ENCODE measurements at places on chromosomes 16 and 17. TPM values are rescaled to one million over a fixed set of nuclear protein-coding genes. Genes with fewer than 3 reads are reported as not detected.
A peak's percentile ranks its signal among the peaks of the same experiment; 100 is the strongest.

GRCh38 chr17:8003594-8004181, 1.3 kb downstream of the GUCY2D start:
- H3K4me1 ChIP-seq, result peaks cover 9% of the 10 kb centered on the region
- no peak overlapping the region for H3K4me3 ChIP-seq
- H3K27ac ChIP-seq, result no peak overlapping the region
- H3K27me3 ChIP-seq, result peaks cover 63% of the 10 kb centered on the region
- no peaks in the 10 kb centered on the region for H3K36me3 ChIP-seq

Gene TSPAN10
- 3.5 TPM for total RNA-seq

GRCh38 chr17:77437017-77437416, 296.2 kb downstream of the SEC14L1 start:
- peak overlapping the region; percentile 97 for H3K27ac ChIP-seq
- H3K36me3 ChIP-seq, result no peaks in the 10 kb centered on the region
- DNase-seq, result peak; percentile 80
- H3K4me1 ChIP-seq, result peaks cover 97% of the 10 kb centered on the region

DNA sequence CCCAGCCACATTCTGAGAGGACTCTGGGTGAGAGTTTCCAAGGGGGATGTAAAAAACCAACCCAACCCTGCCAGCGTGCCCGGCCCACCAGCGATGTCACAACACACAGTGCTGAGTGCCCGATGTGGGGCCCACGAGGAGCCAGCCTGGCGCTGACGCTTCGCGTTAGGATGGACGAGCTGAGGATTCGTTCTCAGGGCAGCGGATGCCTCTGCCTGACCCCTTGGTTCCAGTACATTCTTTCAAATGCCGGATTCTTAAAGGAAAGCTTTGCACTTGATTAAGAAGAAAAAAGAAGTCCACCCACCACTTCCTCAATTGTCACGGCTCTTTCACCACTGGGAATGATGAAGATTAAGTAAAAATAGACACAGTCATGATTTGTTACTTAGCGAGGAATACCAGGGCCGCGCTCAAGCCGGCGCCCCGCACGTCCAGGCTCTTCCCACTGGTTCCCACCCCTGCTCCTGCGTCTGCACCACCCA, 79.4 kb downstream of the IRF8 start:
- H3K27me3 ChIP-seq, result no peaks in the 10 kb centered on the region
- H3K4me3 ChIP-seq, result no peak overlapping the region
- H3K4me1 ChIP-seq, result peaks cover 17% of the 10 kb centered on the region
- no peaks in the 10 kb centered on the region for H3K36me3 ChIP-seq
- DNase-seq, result no peak
- H3K27ac ChIP-seq, result no peak overlapping the region

Gene GPR139
- not detected for total RNA-seq

- peaks cover 25% of the 10 kb centered on the region for H3K4me1 ChIP-seq
- H3K27me3 ChIP-seq, result no peaks in the 10 kb centered on the region
- no peaks in the 10 kb centered on the region for H3K36me3 ChIP-seq
- H3K27ac ChIP-seq, result no peak overlapping the region
- DNase-seq, result no peak
Measured at GRCh38 chr17:45121055-45121454, 11.3 kb downstream of the PLCD3 start.

Gene ST6GALNAC1
- 29.6 TPM for total RNA-seq

- H3K4me1 ChIP-seq, result no peaks in the 10 kb centered on the region
- no peak overlapping the region for H3K27ac ChIP-seq
- DNase-seq, result no peak
- no peak overlapping the region for H3K4me3 ChIP-seq
Measured at GRCh38 chr17:59067756-59068155, 38.9 kb downstream of the TRIM37 start.

DNA sequence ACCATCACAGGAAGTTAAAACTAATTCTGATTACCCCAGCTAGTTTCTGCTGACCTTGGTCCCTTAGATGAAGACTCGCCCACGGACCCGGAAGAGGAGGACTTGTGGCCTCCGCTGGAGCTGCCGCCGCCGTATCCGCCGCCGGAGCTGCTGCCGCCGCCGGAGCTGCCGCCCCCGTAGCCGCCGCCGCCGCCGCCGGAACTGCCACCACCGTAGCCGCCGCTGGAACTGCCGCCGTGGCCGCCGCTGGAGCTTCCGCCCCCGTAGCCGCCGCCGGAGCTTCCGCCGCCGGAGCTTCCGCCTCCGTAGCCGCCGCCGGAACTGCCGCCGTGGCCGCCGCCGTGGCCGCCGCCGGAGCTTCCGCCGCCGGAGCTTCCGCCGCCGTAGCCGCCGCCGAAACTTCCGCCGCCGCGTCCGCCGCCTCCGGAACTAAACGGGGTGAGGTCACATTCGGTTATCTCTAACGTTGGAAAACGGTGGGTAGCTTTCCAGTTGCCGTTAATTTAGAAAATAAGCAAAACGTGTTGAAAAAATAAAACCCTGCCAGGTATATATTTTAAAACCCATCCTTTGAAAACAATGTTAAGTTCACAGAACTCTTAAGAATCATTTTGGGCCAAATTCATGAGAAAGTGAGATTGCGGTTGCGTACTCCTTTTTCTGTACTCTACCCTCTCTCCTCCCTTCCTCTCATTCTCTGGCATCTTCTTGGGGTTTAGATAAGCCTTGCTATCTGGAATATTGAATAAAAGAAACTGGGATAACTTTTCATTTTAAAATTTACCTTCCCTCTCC, 3.5 kb downstream of the KRT10 start:
- H3K4me3 ChIP-seq, result peak overlapping the region; percentile 71
- H3K27me3 ChIP-seq, result no peaks in the 10 kb centered on the region
- peak; percentile 92 for DNase-seq
- H3K4me1 ChIP-seq, result peaks cover 17% of the 10 kb centered on the region
- peaks cover 8% of the 10 kb centered on the region for H3K36me3 ChIP-seq
- peak overlapping the region; percentile 94 for H3K27ac ChIP-seq

DNA sequence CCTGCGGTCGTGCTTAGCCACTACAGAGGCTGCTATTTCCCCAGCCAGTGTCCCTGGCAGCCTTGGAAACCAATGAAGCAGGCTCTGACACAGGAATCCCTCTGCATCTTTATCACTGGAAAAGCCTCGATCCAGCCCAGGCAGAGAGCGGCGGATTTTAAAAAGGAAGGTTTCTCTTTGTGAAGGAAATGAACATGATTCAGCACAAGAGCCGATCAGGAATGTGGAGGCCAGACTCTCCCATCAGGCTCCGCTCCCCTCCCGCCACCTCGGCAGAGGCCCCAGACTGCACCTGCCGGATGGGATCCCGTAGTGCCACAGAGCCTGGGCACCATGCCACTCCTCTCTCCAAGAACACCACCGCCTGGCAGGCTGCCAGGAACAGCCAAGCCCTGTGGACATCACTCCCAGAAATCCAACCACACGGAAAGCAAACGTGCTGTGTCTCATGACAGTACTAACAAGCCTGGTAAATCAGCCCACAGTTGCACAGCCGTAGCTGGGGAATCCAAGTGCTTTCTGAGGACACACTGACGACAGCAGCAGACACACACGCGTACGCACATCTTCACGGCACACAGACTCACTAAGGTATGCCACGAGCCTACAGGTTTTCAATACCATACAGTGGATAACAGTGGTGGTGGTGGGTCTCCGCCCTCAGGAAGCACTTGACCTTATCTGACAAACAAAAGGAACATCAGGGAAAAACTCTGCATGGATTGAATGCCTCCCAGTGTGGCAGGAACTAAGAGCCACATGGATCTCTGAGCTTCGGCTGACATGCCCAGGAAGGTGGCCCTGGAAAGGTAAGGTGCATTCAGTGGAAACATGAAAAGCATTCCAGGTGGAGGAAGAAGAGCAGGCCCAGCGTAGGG, 5.4 kb downstream of the LRRC75A start:
- peak; percentile 73 for DNase-seq
- no peaks in the 10 kb centered on the region for H3K36me3 ChIP-seq
- no peak overlapping the region for H3K4me3 ChIP-seq

DNA sequence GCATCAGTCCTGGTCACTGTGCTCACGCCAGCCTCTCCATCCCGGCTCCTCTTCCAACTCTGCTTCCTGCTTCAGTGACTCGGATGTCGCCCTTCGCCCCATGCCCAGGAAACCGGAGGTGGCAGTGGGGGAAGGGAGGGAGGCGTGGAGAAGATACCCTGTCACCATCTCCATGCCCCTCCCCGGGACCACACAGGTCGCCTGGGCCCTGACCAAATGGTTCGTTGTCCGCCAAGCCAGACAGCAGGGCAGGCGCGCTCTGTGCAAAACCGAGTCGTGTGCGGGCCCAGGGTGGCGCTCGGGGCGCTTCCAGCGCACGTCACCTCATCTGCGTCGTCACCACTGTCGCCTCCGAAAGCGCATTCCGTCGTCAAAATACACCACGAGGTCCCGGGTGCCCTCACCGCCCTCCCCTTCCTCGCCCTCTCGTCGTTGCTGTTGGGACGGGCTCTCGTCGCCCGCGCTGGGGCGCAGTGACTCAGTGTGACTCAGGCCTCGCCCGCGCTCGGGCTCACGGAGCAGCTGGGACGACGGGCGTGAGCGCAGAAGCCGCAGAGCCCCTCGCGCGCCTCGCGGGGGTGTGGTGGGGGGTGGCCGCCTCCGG, 39.2 kb downstream of the ZNF778 start:
- H3K27ac ChIP-seq, result no peak overlapping the region
- H3K4me3 ChIP-seq, result no peak overlapping the region
- no peaks in the 10 kb centered on the region for H3K36me3 ChIP-seq
- H3K4me1 ChIP-seq, result no peaks in the 10 kb centered on the region
- DNase-seq, result peak; percentile 60
- H3K27me3 ChIP-seq, result peaks cover 15% of the 10 kb centered on the region

GRCh38 chr16:12609937-12610699, 193.6 kb downstream of the CPPED1 start:
- DNase-seq, result no peak
- H3K4me1 ChIP-seq, result peaks cover 8% of the 10 kb centered on the region
- H3K4me3 ChIP-seq, result no peak overlapping the region
- H3K27ac ChIP-seq, result no peak overlapping the region

Gene NDE1
- 11.8 TPM for total RNA-seq

DNA sequence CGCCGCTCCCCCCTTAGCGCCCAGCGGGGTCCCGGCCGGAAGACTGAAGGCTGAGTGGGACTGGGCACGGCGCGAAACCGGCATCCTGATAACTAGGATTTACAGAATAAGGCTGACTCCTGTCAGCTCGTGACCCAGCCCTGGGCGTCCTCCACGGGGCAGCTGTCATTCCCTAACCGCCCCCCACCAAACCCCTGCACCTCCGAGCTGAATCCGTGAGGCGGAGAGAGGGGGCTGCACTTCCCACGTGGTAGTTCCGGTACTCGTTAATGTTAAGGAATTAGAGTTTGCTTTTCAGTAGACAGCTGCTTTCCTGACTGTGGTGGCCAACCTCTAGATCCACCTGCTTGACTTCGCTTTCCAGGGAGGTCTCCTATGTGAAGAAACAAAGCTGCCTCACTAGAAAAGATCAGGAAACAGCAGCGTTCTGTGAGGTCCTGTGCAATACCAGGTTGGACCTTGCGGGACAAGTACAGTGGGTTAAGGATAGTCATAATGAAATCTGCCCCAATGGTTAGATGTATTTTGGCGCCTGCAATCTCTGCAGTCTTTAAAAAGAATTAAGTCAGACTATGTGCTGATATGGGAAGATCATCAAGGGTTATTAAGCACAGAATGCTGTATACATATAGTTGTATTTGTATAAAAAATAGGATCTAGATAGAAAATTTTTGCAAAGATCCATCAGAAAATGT, 1.1 kb upstream of the WBP2 start:
- DNase-seq, result no peak
- H3K27ac ChIP-seq, result peak overlapping the region; percentile 91
- peak overlapping the region; percentile 37 for H3K4me3 ChIP-seq
- H3K4me1 ChIP-seq, result peaks cover 5% of the 10 kb centered on the region
- H3K36me3 ChIP-seq, result no peaks in the 10 kb centered on the region

Gene CFAP52
- total RNA-seq, result 0.67 TPM

DNA sequence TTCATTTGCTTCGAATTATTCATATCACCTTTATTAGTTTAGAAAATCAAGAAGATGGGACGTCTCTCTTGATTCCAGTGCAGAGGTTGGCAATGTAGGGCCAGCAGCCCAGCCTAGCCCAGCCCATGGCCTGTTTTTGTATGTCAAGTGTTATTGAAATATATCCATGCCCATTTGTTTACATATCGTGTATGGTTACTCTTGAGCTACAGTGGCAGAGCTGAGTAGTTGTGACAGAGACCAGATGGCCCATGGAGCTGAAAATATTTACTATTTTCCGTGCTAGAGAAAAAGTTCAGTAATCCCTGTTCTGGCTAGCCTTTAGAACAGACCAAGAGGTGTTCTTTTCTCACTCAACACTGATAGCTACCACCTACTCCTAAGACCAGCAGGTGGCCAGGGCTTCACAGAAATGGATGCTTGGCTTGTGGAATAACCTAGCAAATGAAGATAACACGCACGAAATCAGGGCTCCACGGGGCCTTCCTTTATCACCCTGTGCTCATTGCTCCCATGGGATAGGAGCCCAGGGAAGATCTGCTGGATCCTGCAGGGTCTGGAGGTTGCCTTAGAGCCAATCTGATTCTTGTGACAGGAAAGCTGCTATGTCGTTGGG, 123.2 kb upstream of the ANKFN1 start:
- peaks cover 5% of the 10 kb centered on the region for H3K4me1 ChIP-seq
- no peak for DNase-seq
- H3K4me3 ChIP-seq, result no peak overlapping the region
- no peaks in the 10 kb centered on the region for H3K36me3 ChIP-seq
- no peak overlapping the region for H3K27ac ChIP-seq

Gene KCNH4
- total RNA-seq, result 0.17 TPM

Gene SETD6
- total RNA-seq, result 9.9 TPM

GRCh38 chr16:54466233-54466632, 179.6 kb upstream of the IRX3 start:
- no peaks in the 10 kb centered on the region for H3K4me1 ChIP-seq
- no peak for DNase-seq
- H3K36me3 ChIP-seq, result no peaks in the 10 kb centered on the region
- no peaks in the 10 kb centered on the region for H3K27me3 ChIP-seq

GRCh38 chr17:3682033-3682432, 13.4 kb downstream of the EMC6 start:
- no peaks in the 10 kb centered on the region for H3K4me1 ChIP-seq
- H3K36me3 ChIP-seq, result no peaks in the 10 kb centered on the region
- no peak overlapping the region for H3K4me3 ChIP-seq

Gene FBXW10
- 0.20 TPM for total RNA-seq

DNA sequence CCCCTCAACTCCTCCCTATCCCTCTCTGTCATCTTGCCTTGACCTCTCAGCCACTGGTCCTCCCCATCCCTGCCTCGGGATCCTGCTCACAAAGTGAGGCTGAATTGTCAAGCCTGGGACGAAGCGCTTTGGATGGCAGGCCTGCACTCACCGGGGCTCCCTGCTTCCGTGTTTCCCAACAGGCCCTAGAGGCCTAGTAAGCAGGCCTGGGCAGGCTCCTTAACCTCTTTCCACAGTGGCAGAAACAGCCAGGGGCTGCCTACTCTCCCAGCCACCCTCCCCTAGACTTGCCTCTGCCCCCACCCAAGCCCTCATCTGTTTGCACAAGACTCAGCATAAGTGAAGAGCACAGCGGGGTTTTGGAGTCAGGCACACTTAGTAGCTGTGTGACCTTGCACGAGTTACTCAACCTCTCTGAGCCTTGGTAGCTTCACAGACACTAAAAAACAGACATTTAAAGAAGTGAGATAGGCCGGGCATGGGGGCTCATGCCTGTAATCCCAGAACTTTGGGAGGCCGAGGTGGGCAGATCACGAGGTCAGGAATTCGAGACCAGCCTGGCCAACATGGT, 5.0 kb upstream of the FADS6 start:
- peaks cover 37% of the 10 kb centered on the region for H3K27me3 ChIP-seq
- H3K27ac ChIP-seq, result no peak overlapping the region
